ENCODE measurements at places on chromosomes 11 and 22.

DNA sequence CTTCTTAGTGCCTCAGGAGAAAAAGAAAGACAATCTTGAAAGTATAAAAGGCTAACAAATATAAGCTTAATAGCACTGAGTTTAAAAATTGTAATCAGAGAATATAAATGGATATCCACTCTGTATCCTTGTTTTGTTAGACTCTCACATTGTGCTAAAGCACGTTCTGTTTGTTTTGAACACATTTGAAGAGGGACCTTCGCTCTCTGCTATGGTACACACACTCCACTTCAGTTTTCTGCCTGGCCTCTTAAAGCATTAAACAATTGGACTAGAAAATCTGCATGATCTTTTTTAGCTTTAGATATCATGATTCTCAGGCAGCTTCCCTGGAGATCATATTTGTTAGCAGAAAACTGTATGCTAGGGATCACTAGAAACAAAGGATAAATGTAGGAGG lies 40.3 kb upstream of the PGR start:
- no peak for DNase-seq

DNA sequence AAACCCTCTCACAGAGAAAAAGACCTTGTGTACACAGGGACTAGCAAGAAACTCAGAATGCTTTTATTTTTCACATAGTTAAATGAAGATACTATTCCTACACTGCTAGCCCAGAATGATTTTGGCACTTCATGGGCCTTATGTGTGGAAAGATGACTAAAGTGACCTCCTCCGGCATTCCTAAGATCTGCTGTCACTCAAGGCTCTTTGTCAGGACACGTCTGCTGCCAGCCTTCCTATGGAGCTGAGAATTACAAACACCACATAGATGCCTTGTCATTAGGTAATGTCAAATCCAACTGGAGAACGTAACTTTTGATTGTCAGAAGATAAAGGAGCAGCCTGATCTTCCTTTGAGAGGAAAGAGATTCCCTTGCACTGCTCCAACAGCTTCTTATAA lies 249.1 kb downstream of the FAT3 start:
- no peak for DNase-seq

DNA sequence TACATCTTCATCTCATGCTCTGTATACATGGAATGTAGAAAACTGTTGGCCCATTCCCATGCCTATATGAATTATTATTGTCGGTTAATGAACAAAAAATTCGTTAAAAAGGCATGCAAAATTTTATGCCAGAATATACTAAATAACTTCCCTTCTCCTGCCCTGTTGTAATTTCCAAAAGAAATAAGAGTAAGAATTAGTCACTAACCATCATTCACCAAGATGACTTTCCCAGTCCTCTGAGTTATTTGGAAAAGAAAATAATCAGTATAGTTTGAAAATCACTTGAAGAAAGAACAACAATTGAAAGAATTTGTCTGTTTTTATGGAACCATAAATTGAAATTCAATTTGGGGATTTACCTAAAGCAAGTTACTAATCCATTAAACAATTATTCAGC lies 1149.1 kb upstream of the RAG2 start:
- no peak for DNase-seq

DNA sequence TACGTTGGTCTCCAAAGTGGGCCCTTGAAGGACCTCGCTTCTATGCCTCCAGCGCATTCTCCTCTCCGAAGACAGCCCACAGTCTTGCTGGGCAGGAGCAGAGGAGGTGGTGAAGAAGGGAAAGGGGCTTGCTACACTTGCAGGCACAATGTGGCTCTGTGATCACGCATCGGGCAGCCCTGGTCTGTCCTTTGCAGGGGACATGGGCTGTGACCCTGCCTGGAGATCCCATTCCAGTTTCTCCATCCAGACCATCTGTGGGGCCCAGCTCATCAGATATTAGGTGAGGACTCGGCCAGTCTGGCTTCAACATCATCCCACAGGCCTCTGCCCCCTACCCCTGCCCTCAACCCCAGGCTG lies 810 bp downstream of the APOA1 start:
- no peak for DNase-seq

- no peak for DNase-seq
These were observed 640.6 kb downstream of the TBC1D22A start for GRCh38 chr22:47402876-47403525.

GRCh38 chr22:40714499-40715337 lies 35.4 kb downstream of the MCHR1 start:
- no peak for DNase-seq

- no peak for DNase-seq
These were observed 112.8 kb downstream of the TRPC6 start for GRCh38 chr11:101470881-101471520.

GRCh38 chr22:40654522-40655167 lies 18.1 kb upstream of the MRTFA start:
- no peak for DNase-seq
